Activated CD8-positive, alpha-beta memory T cell treated with anti-CD3 and anti-CD28 coated beads for 1 hour (primary cell): ENCODE measurements at places on chromosomes 11 and 22.

- no peak for DNase-seq
Observed at GRCh38 chr11:129722529-129722928, 93.1 kb upstream of the TMEM45B start.

DNA sequence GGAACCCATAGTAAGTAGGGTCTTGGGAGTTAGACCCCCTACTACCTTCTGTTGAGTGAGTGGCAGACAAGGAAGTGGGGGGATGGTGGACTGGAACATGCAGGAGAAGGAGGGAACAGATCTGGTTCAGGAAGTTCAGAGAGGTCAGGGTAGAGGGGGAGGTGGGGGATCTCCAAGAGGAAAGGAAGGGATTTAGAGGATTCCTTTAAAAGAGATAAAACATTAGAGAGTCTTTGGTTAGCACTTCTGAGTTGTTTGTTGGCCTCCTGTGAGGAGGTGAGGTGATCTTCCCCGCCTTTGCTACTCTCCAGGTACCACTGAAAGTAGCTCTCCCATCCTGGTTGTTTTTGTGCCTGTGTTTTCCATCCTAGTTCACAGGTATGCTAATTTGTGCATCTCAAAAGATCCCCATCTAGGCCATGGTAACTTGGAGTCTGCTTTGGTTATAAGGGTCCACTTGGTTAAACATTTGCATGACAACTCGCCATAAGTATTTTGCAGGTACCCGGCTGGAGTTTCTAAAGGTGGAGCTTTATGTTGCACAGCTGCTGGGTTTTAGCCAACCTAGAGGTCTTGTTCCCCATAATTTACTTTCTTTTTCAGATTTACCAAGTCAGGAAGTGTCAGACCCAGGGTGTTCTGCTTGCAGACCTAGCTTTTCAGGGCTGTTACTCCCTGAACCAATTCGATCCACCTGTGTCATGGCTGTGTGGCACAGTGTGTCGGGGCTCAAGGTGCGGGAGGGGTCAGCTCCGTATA lies 79.3 kb upstream of the SORL1 start:
- DNase-seq, result no peak

DNA sequence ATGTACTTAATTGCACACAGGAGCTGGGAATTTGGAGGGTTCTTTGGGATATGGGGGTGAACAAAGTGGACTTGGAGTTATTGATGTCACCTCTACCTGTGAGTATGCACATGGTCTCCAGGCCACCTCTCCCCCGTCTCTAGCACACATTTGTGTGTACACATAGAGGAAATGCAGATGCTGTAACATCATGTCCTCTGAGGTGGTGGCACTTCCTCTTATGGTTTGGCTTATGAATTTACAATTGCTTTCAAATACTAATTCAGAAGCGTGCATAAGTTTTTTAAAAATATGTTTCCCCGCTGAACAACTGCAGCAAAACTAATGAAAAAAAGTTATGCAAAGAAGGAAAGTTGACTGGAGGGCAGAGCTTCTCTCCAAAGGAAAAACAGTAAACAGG lies 152.0 kb upstream of the TENM4 start:
- DNase-seq, result no peak

DNA sequence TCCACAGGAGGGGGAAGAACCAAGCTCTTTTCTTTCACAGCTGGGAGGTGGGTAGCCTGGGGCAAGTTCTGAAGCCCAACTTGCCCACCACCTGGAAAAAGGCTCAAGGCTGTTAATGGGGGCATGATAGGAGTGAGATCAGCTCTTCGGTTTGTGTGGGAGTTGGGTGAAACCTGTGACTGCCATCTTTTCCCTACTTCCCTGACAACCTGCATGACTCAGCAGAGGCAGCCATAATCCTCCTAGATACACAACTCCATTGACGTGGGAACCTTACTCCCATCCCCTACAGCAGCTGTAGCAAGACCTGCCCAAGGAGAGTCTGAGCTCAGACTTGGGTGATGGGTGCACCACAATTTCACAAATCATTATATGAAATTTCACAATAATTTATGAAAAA lies 13.3 kb upstream of the OOSP4B start:
- DNase-seq, result no peak

- DNase-seq, result no peak
Observed at GRCh38 chr11:37914859-37915258, 1316.8 kb upstream of the RAG2 start.

GRCh38 chr11:134764367-134764766 lies 352.3 kb upstream of the B3GAT1 start:
- DNase-seq, result no peak

DNA sequence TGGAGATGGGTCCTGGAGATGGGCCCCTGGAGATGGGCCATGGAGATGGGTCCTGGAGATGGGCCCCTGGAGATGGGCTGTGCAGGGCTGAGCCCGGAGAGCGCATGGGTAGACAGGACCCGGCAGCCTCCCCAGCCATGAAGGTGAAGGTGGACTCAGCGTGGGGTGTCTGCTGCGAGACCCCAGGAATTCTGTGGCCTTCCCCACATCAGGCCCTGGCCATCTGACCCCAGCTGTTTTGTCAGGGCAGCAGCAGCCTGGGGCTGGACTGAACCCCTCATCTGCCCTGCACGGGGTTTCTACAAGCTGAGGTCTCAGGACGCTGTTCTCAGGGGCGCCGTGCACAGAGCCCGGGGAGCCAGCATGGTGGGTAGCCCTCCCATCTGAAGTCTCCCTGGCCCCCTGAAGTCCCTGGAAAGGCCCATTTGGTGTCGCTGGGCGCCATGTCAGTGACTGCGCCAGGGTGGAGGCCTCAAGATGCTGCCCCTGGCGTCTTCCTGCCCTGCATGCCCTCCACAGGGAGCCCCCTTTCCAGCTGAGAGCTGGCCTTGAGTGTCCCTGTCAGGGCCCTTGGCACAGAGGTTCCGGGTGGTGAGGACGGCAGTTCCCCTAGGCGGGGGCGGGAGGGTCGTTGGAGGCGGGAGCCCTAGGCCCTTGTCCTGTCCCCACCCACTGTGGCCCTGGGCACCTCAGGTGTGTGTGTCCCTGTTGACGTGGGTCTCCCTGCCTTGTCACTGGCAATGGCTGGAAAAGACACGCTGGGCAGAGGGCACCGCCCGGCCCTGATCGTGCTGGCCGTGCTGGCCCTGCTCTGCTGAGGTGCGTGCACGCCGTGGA lies 5.4 kb downstream of the BRSK2 start:
- DNase-seq, result no peak

DNA sequence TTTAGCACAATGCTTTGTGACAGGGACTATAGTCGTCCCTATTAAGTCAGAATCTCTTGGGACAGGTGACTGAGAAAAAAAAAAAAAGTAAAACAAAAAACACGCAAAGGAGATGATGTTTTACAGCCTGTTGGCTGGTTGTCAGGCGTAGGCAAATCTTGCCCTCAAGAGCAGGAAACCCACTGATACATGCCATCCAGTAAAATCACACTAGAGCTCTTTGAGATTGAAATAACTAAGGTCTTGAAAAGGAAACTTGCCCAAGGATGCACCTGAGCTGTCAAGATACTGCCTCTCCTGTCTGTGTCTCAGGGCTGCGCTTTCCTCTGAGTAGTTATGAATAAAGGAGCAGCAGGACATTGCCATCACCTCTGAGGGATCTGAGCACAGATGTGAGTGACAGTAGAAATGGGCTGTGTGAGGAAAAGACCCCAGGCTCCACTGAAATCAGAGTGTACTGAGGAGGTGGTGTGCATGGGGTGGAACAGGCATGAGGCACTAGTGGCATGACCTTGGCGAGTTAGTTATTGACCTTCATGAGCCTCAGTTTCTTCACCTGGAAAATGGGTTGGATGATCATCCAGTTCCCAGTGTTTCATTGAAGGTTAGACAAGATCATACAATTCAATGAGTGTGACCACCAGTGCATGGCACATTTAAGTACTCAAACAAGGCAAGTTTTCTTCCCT lies 23.3 kb downstream of the MICAL2 start:
- DNase-seq, result no peak

- no peak for DNase-seq
Observed at GRCh38 chr22:35393116-35394010, 6.6 kb upstream of the MCM5 start.

DNA sequence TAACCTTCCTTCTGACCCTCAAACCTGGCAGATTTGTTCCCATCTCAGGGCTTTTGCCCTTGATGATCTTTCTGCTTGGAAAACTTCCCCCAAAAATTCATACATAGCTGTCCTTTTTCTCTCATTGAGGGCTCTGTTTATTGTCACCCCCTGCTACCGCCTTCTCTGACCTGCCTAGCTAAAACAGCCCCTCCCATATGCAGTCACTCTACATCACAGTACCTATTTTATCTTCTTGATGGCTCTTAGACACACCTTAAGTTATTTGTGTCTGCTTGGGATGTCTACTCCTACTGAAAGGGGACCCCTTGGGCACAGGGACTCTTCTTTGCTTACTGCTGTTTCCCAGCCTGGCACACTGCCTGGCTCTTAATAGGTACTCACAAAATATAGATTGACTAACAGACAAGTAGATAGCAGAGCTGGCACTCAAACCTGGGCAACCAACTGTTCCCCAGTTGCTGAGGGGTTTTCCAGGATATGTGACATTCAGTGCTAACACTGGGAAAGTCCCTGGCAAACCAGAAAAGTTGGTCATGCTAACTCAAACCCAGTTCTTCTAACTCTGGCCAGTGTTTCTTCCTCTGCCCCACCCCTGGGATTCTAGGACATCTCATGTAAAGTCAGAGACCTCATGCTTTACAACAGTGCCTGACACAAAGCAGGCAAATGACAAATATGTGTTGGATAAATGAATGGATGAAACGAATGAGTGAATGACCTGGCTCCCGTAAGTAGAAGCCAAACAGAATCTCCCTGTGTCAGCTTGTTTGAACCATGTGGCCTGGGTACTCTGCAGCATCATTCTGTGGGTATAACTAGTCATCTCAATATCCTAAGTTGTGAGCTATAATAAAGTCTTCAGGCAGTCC lies 19.8 kb upstream of the FJX1 start:
- DNase-seq, result no peak

DNA sequence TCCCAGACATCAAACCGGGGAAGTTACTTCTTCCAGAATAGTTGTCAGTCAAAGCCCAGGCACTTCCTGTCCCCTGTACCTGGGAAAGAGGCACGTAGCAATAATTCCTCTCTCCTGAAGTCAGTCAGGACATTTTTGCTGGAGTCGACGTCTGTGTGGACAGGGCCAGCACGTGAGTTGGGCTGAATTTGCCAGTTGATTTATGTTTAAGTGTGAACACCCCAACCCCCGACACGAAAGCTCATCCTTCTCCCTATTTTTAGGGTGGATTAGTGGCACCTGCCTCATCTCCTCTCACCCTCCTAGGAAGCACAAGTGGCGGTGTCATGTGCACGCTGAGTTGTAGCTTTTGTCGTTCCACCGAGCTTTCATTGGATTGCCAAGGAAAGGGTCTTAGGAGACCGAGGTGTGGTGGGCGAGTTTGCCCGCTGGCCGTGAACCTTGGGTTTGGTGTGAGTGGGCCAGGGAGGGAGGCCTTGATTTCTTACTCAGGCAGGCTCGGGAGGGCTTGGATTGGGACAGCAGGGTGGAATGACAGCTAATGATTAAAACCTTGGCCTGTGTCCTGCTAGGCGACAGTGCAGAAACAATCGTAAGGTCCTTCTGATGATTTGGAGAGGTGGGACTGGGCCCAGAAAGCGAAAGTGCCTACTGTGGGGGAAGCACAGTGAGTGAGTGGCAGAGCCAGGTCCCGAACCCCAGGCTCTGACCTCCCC lies 87.0 kb upstream of the CRYBB3 start:
- no peak for DNase-seq

GRCh38 chr22:31177420-31178162 lies 17.6 kb downstream of the RNF185 start:
- no peak for DNase-seq

DNA sequence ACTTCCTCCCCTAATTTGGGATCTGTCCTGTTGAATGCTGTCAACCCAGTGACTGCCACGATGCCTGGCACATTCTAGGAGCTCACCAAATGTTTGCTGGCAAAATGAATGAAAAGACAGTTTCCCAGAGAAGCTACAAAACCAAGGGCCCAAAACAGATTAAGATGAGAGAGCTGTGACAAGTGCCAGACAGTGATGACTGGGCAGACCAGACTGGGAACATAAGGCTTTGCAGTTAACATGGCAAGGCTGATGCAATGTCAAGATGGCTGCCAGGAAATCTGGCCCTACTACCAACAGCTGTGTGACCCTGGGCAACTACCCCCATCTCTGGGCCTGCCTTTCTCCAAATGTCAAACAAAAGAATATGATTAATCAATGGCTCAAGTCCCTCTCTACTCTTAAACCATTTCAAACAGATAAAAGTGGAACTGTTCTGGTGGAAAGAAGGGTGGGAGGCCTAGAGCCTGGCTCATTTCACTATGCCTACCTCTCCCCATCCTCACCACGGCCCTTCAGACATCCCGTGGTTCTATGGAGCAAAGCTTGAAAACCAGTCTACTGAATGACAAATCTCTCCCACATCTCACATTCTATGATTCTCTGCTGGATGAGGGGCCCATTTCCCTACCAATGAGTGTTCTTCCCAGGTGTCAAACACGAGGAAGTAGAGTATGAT lies 12.8 kb downstream of the AP1B1 start:
- DNase-seq, result no peak

DNA sequence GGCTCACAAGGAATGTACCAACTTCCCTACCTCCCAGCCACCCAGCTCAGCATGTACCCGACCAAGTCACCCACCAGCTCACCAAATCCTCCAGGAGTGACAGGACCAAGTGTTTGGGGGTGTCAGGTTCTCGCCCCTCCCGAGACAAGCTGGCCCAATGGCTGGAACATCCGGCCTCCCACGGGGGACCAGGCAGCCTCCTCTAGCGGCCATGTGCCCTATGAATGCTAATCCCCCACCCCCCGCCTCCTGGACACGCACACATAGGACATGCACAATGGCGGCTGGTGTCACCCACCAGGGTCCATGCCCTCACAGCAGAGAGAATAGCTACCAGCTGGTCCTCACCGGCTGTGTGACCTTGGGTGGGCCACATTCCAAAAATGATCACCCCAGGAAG lies 151.0 kb downstream of the MN1 start:
- no peak for DNase-seq

DNA sequence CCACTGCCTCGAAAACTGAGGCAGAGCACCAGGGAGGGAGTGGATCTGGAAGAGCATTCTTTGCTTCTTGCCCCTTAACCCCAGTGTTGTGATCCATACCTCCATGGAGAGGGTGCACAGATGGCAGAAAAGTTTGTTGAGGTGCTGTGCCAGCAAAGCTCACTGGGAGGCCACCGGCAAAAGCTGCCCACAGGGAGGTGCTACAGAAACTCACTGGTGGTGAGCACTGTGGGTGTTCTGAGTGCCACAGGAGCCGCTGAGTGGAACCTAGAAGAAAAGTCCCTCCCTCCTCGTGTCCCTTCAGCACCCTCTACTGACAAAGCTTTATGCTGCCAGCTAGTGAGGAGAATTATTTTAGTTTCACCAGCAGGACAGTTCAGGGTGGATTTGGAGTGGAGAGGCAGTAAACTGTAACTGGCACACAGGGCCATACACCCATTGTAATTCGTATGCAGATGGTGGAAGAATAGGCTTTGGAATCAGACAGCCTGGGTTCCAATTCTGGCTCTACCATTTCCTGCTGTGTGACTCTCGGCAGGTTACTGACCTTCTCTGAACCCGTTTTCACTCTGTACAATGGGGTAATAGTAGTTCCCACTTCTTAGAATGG lies 84.6 kb downstream of the SWAP70 start:
- DNase-seq, result no peak

- DNase-seq, result no peak
Observed at GRCh38 chr11:86664930-86665329, 7.5 kb downstream of the ME3 start.
